Liver (tissue), 10 donors: ENCODE measurements at places on chromosomes 3 and 15. TPM values are rescaled to one million over a fixed set of nuclear protein-coding genes. Genes with fewer than 3 reads are reported as not detected.

GRCh38 chr3:147246906-147247305, 159.4 kb downstream of the ZIC4 start:
- DNase-seq = no peak

- DNase-seq = no peak
Measured at GRCh38 chr3:195209083-195209846, 61.7 kb downstream of the XXYLT1 start.

CPNE4 gene
- polyA plus RNA-seq = 0.03 TPM

- no peak for DNase-seq
Measured at GRCh38 chr3:61443886-61444285, 117.5 kb upstream of the PTPRG start.

CFAP161 gene
- not detected for polyA plus RNA-seq

GRCh38 chr3:40765884-40766283, 241.1 kb downstream of the ZNF621 start:
- no peak for DNase-seq

GRCh38 chr3:46090161-46090591, 62.9 kb upstream of the XCR1 start:
- no peak for DNase-seq

HTR3E gene
- not detected for polyA plus RNA-seq

GRCh38 chr3:72093270-72093991, 308.5 kb upstream of the PROK2 start:
- no peak for DNase-seq

TNK2 gene
- 12.2 TPM for polyA plus RNA-seq

DNA sequence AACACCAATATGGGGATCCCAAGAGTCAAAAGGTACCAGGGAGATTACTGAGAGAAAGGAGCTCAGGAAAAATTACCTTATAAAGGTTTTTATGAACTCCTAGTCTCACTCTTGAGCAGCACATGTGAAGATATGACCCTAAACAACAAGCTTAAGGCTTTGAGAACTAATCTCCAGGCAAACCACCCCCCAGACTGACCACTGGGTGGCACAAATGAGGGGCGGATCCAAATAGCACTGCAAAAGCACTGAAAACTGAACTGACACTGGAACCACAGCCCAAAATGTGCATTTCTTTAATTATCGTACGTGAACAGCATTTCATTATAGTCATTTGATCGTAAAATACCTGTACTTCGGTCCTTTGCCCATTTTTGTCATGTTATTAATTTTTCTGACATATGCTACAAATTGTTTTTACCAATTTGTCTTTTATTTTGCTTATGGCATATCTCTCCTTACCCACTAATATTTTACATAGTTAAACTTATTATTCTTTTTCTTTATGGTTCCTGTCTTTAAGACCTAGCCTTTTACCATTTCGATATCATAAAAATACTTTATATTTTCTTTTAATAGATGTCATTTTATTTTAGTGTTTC, 31.5 kb upstream of the TFDP2 start:
- peak; percentile 46 for DNase-seq

GMPPB gene
- 13.4 TPM for polyA plus RNA-seq

DNA sequence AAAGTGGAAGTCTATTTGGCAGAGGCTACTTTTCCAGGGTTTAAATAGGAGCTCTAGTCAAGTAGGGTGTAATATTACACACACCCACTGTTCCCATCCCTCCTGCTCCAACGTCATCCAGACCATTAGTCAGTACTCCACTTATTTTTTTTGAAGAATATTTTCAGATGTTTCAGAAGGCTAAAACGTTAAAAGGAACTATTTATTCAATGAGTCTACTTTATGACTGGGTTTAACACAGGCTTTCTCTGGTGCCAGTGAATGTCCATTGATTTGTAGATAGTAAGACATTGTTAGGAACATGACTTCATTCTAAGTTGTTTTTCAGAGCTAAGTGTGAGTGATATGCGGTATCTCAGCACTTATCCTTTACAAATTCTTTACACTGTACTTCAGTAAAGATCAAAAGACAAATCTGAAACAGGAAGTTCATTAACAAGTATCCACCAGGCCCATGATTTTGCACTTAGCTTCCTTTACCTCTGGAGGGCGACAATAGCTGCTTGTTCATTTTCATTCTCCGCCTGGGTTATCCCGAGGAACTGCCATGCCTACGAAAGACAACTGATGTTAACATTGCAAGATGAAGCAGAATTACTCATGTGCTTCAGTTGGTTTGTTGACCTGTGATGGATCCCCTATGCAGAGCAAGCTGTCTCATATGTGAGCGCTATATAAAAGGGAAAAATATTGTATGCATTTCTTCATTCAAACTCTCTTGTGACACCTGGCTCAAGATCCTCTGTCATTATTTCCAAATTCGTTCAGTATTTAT, 158.7 kb downstream of the USP13 start:
- no peak for DNase-seq

GRCh38 chr3:139493826-139494385, 17.6 kb upstream of the RBP2 start:
- DNase-seq = no peak

DNA sequence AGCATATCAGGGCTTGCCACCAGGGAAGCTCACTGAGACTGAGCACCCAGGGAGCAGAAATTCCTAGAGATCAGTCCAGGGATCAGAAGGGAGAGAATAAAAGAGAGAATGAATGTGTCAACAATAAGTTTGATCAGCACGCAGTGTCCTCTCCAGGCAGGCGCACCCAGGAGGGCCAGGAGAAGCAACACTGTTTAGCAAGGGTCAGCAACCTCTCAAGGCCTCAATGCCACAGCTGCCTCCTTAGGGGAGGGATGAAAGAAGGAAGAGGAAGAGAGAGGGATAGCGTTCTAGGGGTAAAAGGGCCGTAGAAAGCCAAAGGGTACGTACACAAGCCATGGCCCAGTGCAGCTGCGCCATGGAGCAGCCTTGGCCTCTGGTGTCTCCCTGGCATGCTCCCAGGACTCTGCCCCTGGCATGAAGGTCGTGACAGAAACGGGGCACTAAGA, 399.8 kb downstream of the SHQ1 start:
- DNase-seq = no peak

DNA sequence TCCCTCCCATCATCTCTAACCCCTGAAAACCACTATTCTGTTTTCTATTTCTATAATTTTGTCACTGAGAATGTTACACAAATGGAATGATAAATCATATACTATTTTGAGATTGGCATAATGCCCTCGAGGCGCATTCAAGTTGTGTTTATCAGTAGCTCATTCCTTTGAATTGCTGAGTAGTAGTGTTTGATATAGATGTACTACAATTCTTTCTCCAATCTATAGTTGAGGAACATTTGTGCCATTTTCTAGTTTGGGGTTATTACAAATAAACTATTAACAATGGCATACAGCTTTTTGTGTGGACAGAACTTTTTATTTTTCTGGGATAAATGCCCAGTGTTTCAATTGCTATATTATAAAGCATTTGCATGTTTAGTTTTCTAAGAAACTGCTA, 86.0 kb downstream of the CCR1 start:
- DNase-seq = no peak

PLSCR2 gene
- polyA plus RNA-seq = not detected
